ENCODE measurements at places on chromosomes 11 and 22.

- no peak for DNase-seq
These were observed 23.9 kb upstream of the MICAL2 start for GRCh38 chr11:12086271-12087074.

DNA sequence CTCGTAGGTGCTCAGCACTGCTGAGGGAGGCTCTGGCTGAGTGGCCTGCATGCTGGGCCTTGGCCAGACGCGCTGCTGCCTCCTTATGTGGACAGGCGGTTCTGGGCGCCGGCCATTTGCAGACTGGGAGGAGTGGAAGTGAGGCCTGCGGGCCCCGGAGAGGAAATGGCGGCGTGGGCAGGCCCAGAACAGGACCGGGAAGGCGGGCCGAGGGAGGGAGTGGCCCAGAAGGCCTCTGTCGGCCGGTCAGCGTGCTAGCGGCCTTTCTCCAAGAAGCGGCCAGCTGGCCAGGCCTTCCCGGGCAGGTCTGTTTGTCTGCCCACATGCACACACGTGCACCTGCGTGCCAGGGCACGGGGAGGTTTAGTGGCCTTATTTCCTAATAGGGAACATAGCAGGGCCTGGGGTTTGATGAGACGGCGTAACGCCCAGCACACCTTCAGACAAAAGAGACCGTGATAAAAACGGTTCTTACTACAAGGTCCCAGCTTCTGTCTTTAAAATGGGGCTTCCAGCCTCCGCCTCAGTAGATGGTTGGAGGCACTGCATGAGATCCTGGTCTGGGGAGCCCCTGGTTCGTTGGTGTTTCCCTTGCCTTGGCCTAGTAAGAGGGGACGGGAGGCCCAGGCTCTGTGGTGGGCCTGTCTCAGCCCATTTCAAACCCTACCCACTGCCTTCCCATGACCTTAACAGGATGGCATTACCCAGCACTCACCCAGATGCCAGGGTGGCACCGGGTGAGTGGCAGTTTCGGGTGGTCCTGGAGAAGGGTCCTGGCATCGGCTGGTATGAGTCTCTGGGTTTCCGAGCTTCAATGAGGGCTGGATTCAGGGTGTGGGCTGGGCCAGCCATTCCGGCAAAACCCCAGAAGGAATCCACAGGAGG lies 65.1 kb upstream of the PPARA start:
- DNase-seq: no peak

DNA sequence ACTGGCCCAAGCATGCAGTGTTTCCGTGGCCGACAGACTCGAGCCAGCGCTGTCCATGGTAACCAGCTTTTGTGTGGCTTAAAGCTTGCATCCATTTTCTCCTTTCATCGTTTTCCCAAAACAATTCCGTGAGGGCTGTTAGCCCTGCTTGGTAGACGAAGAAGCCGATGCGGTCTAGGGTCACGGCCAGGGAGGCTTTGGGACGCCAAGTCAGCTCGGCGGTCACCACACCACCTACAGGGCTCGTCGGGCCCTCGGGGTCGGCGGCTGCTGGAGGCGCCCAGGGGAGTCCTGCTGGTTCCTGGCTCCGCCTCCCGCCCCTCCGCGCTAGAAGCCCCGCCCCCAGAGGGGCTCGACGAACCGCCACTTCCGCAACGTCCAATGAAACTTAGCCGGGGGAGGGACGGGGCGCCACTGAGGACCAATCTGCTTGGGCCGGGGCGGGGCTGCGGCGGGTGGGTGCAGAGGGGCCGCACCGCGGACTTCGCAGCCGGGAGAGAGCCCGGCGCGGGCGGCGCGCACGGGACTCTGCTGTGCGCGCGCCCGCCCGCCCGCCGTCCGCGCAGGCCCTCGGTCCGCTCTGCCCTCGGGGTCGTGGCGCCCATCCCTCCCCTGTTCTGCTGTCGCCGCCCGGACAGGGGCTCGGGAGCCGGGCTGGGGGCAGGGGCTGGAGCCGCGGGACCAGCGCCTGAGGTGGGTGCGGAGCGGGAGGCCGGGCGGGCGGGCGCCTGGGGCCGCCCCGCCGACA lies at the start of gene TIGD3:
TIGD3 (plus strand) TSS at position 487 of the 748 bp plus-strand sequence. CDS start 1,058 bp downstream, outside the sequence.
- peak; percentile 99 for DNase-seq

DNA sequence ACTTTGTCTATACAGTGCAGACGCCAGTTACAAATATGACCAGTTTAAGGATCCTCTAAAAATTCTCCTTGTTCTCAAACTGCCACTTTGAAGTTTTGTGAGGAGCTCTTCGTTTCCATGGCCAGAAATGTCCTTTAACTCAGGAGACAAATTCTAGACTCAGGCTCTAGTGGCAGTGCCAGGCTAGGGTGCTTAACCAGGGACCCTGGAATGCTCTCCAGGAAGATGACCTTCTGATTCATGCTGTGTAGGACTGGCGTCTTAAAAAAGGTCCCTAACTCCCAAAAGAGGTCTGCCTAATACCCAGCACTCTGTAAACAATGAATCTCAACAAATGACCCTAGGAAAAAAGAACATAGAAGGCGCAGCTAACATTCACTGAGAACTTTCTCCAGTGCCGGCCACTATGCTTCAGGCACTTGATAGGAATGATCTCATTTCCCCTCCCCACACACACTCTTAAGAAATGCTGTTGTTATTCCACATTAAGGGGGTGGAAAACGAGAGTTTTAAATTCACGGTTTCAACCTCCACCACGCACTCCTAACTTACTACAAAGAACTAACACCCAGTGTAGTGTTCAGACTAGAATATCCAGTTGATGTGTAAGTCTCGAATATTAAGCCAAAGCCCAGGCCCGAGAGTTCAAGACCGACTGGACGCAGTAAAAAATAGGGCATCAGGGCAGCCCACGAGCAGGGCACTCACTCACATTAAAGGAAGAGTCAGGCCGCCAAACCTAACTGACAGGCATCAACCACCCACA lies 747 bp downstream of the NXF1 start:
- no peak for DNase-seq

DNA sequence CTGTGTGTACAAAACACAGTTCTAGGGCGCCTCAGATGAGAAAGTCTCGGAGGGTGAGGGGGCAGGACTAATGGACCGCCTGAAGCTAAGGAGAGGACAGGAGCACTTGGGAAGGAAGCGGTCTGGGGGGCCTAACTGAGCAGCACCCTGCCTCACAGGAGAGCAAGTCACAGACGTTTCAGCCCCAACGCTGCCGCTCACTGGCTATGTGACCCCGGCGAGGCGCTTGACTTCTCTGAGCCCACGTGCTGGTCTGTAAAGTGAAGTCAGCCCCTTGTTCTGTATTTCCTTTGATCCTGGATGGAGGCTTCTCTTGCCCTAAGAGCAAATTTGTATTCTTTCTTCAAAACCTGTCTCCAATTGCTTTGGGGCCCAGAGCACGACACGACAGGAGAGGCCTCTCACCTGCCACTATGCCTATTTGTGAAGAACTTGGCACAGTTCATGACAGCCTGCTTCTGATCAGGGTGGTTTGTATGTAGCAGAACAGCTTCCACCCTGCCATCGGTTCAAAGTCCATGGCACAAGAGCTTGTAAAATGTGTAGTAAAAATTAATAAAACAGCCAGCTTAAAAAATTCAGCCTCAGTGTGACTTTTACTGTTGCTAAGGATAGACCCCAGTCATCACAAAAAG lies 59.1 kb downstream of the WNT11 start:
- no peak for DNase-seq

GRCh38 chr11:44854741-44855492 lies 95.8 kb downstream of the TP53I11 start:
- no peak for DNase-seq

GRCh38 chr11:124793466-124794278 lies 6.5 kb downstream of the MSANTD2 start:
- DNase-seq: peak; percentile 18

DNA sequence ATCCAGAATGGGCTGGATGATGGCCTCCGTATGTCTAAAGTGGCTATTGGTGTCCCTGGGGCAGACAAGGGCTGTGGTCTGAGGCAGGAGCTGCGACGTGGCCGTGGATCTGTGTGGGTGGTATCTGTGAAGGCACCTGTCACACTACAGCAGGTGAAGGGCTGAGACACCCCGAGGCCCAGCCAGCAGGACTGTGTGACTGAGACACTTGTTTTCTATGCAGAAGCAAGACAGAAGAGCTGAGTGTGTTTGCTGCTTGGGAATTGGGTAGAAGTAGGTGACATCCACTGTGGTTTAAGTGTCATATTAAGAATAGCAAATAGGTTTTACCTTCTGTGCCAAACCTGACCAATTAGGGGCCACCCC lies 35.0 kb downstream of the AMPD3 start:
- no peak for DNase-seq

GRCh38 chr11:18235394-18236334 lies 938 bp downstream of the SAA4 start:
- no peak for DNase-seq

GRCh38 chr11:14190992-14191778 lies 167.8 kb downstream of the RRAS2 start:
- no peak for DNase-seq

- DNase-seq: no peak
These were observed 20.8 kb downstream of the CHRDL2 start for GRCh38 chr11:74710281-74710938.

- no peak for DNase-seq
These were observed 51.5 kb upstream of the RPS13 start for GRCh38 chr11:17129003-17129402.

DNA sequence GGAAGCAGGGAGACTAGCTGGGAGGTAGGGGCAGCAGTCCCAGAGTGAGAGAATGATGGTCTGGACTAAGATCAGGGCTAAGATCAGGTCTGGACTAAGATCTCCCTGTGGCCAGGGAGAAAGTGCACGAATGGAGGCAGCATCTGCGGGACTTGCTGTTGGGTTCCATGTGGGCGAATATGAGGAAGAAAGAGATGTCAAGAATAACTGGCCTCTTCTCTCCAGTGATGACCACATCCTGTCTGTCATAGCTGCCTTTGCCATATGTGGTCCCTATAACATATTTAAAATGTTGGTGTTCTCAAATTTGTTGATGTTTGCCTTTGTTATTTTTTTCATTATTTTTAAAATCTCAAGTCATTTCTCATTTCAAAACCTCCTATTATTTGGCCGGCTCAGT lies 27.4 kb upstream of the CXCR5 start:
- no peak for DNase-seq

GRCh38 chr11:121485216-121485615 lies 32.4 kb upstream of the SORL1-AS1 start:
- no peak for DNase-seq

- no peak for DNase-seq
These were observed 633.0 kb downstream of the TBC1D22A start for GRCh38 chr22:47395481-47395880.

GRCh38 chr11:124950601-124951330 lies 3.2 kb upstream of the CCDC15 start:
- DNase-seq: no peak

GRCh38 chr11:111312076-111312475 lies 13.7 kb downstream of the POU2AF3 start:
- no peak for DNase-seq

DNA sequence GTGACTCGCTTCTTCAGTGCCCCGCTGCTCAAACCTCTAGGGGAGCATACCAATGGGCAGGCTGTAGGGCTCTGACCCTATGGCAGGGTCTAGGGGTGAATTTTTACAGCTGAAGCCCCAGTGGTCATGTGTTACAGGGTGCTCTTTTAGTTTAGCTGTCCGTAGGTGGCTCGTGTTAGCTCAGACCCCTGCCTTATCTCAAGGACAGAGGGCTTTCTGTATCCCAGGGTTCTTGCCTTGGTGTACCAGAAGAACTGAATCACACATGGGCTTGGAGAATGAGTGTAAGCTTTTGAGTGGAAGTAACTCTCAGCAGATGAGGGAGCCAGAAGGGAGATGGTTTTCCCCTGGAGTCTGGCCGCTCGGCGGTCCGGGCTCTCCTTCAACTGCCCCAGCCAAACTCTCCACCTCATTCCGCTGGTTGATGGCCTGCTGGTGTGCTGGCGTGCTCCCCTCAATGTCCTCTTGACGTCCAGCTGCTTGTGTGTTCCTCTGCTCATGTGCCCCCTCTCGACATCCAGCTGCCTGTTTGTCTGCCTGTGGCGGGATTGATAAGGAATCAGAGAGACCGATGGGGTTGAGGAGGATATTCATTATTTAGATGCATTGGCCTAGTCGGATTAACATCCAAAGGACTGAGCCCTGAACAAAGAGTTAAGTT lies 37.5 kb downstream of the BIRC2 start:
- no peak for DNase-seq

GRCh38 chr22:38016182-38017151 lies 32.1 kb upstream of the SOX10 start:
- DNase-seq: no peak

- no peak for DNase-seq
These were observed 74.9 kb downstream of the SMCO4 start for GRCh38 chr11:93468290-93468689.

DNA sequence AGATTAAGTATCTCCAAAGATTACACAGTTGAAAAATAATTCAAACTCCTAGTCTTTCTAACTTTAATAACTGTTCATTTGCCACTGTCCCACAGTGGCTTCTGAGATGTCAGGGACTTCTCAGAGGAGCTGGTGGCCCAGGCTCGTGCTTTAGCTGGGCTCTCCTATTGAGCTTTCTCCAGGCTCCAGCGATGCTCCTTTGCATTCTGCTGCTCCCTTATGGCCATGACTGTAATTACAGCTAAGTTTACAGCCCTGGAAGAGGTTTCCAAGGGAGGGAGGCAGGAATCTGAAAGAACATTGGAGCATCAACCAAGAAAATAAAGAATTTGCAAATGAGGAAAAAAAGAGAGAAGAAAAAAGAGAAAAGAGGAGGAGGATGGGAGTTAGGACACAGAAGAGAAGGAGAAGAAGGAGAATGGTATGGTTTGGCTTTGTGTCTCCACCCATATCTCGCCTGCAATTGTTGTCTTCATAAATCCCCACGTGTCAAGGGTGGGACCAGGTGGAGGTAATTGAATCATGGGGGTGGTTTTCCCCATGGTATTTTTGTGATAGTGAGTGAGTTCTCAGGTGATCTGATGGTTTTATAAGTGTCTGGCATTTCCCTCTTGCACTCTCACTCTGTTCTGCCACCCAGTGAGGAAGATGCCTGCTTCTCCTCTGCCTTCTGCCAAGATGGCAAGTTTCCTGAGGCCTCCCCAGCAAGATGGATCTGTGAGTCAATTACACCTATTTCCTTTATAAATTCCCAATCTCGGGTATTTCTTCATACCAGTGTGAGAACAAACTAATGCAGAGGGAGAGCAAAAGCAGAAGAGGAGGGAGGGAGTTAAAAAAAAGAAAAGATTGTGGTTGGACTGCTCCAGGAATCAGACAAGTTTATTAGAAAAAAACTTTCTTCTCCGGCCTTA lies 857.0 kb downstream of the KCNA4 start:
- DNase-seq: no peak

DNA sequence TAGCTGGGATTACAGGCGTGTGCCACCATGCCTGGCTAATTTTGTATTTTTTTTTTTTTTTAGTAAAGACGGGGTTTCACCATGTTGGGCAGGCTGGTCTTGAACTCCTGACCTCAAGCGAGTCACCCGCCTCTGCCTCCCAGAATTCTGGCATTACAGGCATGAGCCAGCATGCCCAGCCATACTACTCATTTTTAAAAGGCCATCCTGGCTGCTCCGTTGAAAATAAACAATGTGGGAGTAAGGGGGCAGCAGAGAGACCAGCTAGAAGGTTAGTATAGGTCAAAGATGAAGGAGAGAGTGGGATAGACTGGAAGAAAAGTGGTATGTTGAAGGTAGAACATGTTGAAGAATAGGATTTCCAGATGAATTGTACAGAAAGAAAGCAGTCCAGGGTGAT lies 17.6 kb upstream of the LIN7C start:
- DNase-seq: no peak
